ENCODE measurements at places on chromosomes 5 and 9.

- no peak for DNase-seq
Measured at GRCh38 chr9:130973686-130974281, 34.7 kb upstream of the FIBCD1 start.

DNA sequence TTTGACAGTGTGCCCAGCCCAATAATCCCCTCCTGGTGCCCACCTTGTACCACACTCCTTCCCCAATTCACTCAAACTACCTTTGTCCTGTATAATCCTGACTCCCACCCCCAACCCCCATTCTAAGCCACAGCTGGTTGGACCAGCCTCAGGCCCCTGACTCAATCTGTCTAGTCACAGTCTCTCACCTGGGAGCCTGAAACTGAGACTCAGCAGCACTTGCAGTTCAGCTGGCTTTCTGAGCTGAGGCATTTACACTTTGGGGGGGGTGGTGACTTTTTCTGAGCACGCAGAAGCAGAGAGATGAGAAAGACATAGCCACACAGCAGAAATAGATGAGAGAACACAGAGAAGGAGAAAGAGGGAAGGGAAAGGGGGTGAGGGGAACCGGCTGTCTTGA is 247.3 kb downstream of the MAN2A1 start:
- DNase-seq = no peak

GRCh38 chr5:109230369-109230768 is 179.4 kb downstream of the PJA2 start:
- no peak for DNase-seq

GRCh38 chr5:149731332-149731616 is 1.2 kb downstream of the PPARGC1B start:
- DNase-seq = no peak

DNA sequence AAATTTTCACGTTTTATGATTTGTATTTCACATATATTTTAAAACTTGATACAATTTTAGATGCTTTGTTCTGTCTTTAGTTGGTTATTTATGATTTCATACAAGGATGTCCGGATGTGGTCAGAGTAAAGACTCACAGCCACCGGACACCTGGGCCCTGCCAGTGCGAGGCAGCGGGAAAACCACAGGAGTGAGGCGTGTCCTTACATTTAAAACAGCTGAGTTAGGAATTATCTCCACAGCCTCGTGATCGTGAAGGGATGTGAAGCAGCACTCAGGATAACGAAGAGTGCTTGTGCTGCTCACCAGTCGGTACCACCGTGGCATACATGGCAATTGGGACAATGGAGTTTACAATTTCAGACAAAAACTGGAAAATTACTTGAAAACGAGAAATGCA is 14.0 kb downstream of the SNX18 start:
- no peak for DNase-seq

DNA sequence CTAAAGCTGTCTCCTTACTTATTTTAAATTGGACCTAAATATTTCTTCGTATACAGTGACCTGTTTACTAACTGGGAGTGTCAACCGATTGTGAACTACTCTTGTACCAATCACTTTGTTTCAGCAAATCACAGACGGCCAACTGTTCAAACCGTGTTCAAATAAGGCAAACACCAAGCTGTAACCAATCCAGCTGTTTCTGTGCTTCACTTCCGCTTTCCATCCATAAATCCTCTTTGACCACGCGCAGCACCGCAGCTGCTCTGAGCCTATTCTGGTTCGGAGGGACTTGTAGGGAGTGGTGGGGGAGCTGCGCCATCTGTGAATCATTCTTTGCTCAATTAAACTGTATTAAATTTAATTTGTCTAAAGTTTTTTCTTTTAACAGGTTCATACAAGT is 4.8 kb upstream of the FAM240B start:
- no peak for DNase-seq

All from kidney epithelial cell (primary cell).